GM03348 (cell line): ENCODE measurements at places on chromosomes 11 and 22.

- DNase-seq = no peak
Observed at GRCh38 chr11:70031631-70032469, 46.3 kb upstream of the ANO1 start.

DNA sequence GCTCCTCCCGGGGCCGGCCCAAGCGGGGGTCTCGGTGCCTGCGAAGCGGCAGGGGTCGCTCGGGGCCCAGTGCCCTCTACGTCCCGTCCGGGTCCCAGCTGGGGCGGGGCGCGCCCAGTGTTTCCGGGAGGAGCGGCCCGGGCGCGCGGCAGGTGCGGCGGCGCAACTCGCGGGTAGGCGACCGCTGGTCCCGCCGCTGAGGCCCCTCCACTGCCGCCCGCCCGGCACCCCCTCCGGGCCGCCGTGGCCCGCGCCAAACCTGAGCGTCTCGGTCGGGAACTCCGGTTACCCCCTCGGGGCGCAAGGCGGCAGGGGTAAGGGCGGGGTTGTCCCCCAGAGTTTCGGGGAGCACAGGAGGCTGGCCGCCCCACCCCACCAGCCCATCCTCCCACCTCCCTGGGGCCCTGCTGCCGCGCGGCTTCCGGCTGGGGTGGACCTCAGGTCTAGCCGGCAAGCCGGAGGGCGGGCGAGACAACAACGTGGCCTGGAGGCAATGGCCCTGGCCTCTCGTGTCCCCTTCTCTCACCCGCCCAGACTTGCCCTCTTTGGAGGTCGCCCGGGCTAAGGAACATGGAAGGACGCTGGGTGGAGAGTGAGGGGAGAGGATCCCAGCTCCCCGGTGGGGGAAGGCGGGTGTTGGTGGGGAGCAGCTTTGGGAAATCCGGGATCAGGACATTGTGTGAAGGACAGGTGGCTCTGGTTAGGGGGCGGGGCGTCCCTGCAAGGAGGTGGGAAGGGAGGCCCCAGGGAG is 398 bp upstream of the CRACR2B start:
- DNase-seq = no peak

DNA sequence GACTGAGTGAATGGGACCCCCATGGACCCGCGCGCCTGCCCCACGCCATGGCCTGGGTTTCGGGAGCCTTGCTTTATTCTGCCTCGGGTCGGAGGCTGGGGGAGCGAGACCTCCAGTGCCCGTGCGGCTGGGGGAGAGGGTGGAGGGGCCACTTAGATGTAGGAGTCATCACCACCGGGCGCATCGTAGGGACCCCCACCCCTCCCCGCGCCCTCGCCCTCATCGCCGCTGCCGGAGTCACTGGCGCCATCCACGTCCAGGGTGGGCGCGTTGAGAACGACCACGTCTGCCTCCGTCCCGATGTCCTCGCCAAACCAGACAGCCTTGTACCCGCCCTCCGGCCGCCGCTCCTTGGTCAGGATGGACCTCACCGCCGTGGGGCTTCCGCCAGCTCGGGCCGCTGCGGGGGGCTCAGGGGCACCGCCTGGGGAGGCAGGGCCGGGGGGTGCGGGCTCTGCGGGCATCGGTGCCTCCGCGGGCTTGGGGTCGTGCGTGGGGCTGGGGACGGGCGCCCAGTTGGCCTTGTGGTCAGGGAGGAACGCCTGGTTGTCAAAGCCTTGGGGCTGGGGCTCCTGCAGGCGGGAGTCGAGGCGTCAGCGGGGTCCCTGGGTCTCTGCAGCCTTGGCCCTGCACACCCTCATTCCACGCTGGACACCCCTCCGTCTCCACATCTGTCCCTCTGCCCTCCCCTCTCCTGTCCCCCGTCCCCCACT is 1.6 kb upstream of the IRF7 start:
- DNase-seq = no peak

GRCh38 chr11:59225017-59225416 is 12.3 kb upstream of the MPEG1 start:
- DNase-seq = no peak

- no peak for DNase-seq
Observed at GRCh38 chr11:104699981-104700380, 198.3 kb downstream of the CASP12 start.
